Renal cortical epithelial cell (primary cell): ENCODE measurements at places on chromosomes 1 and 21. TPM values are rescaled to one million over a fixed set of nuclear protein-coding genes. Genes with fewer than 3 reads are reported as not detected.

Gene IFNLR1
- 4.0 and 6.1 TPM in 2 replicates for total RNA-seq

Gene RNASEL
- 7.8 and 16.0 TPM in 2 replicates for total RNA-seq

Gene LBR
- total RNA-seq, result 60.5 and 75.0 TPM in 2 replicates

Gene SHISAL2A
- total RNA-seq, result not detected in 2 replicates

Gene FCGR2B
- total RNA-seq, result not detected in 2 replicates

Gene KCNT2
- total RNA-seq, result 1.0 and 1.6 TPM in 2 replicates

Gene AADACL4
- total RNA-seq, result not detected in 2 replicates

Gene TNFRSF9
- 4.1 and 7.8 TPM in 2 replicates for total RNA-seq

Gene ATP5PO
- 155 and 208 TPM in 2 replicates for total RNA-seq

Gene IGSF9
- total RNA-seq, result not detected in 2 replicates

Gene NIBAN1
- 21.5 and 30.2 TPM in 2 replicates for total RNA-seq

Gene EXTL1
- total RNA-seq, result 0.05 TPM in 1 of 2 replicates, not detected in the other

Gene SLC25A34
- 0.50 TPM in 1 of 2 replicates, not detected in the other for total RNA-seq

Gene CELA3B
- not detected in 2 replicates for total RNA-seq

Gene PAFAH2
- 14.8 and 18.5 TPM in 2 replicates for total RNA-seq

Gene HTR6
- not detected in 2 replicates for total RNA-seq

Gene THEM5
- total RNA-seq, result not detected in 2 replicates

Gene GON4L
- 17.4 and 46.1 TPM in 2 replicates for total RNA-seq

Gene ADAMTS1
- total RNA-seq, result 130 and 216 TPM in 2 replicates

Gene C1QA
- total RNA-seq, result not detected in 2 replicates

Gene MORC3
- total RNA-seq, result 43.4 and 46.7 TPM in 2 replicates

Gene LCE6A
- total RNA-seq, result not detected in 2 replicates

Gene IGSF3
- total RNA-seq, result 47.9 and 84.4 TPM in 2 replicates

Gene HOOK1
- total RNA-seq, result 18.6 and 45.2 TPM in 2 replicates

Gene UMODL1
- not detected in 2 replicates for total RNA-seq

Gene GNG5
- total RNA-seq, result 13.4 and 27.0 TPM in 2 replicates

Gene LRRC53
- total RNA-seq, result not detected in 2 replicates

Gene AMY1C
- total RNA-seq, result not detected in 2 replicates

Gene KLHDC9
- total RNA-seq, result 10.8 and 11.5 TPM in 2 replicates

Gene CELA2A
- not detected in 2 replicates for total RNA-seq
